Activated CD8-positive, alpha-beta memory T cell treated with anti-CD3 and anti-CD28 coated beads for 1 hour (primary cell): ENCODE measurements at places on chromosomes 4 and X.
A peak's percentile ranks its signal among the peaks of the same experiment; 100 is the strongest.

GRCh38 chr4:15398732-15399131 lies 29.1 kb upstream of the C1QTNF7 start:
- no peak for DNase-seq

GRCh38 chr4:169611991-169612870 lies at the start of gene NEK1:
TSS of gene NEK1 (minus strand) at chr4:169612583. CDS start at chr4:169602630, 9,953 bp downstream.
- peak; percentile 72 for DNase-seq

- no peak for DNase-seq
Measured at GRCh38 chrX:56968980-56969379, 26.4 kb downstream of the SPIN3 start.

DNA sequence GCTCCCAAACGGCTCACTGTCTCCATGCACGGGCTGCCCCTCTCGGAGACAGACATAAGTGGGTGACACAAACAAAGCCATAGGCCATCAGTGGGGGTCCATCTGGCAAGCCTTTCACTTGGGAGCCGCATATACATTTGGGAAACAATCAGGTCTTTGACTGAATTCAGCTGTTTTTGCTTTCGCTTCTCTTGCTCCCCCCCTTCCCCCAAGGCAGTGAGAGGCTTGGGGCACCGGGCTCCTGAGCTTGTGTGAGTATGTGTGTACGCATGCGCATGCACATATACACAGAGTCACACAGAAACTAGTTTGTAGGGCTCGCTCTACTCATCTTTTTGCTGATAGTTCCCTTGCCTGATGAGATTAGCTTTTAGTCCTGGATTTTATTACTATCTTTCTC lies 284.4 kb downstream of the AFF2 start:
- no peak for DNase-seq

GRCh38 chr4:588351-588849 lies 12.3 kb upstream of the TMEM271 start:
- DNase-seq = no peak
